ENCODE measurements at places on chromosomes 11 and 22.

DNA sequence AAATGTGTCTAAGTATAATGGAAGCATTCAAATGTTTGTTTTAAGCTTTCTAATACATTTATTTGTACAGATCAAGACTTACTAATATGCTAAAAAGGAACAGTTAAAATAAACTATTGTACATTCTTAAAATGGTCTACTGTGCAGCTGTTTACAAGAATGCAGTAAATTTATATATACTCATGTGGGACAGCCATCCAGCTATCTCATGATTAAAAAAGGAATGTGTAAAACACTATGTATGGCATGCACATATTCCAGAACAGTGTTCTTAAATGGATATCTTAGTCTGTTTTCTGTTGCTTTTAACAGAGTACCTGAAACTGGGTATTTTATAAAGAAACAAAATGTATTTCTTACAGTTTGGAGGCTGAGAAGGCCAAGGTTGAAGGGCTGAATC lies 30.2 kb upstream of the CSTF3 start:
- DNase-seq, result no peak

- DNase-seq, result no peak
Observed at GRCh38 chr11:16336204-16336603, 20.1 kb downstream of the SOX6 start.

GRCh38 chr11:95296621-95297025 lies 65.6 kb upstream of the SESN3 start:
- DNase-seq, result no peak

DNA sequence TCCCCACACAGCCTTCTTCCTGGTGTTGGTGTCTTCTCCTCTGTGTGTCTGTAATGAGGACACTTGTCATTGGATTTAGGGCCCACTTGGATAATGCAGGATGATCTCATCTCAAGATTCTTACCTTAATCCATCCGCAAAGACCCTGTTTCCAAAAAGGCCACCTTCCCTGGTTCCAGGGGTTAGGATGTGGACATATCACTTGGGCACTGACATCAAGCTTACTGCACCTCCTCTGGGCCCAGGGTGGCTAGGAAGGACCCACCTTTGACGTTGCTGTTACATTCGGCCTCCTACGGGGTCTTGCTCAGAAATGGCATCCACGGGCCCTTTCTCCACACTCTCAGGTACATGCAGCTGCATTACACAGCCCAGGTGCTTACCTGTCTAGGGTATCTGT lies 535.9 kb downstream of the BRD1 start:
- DNase-seq, result no peak

DNA sequence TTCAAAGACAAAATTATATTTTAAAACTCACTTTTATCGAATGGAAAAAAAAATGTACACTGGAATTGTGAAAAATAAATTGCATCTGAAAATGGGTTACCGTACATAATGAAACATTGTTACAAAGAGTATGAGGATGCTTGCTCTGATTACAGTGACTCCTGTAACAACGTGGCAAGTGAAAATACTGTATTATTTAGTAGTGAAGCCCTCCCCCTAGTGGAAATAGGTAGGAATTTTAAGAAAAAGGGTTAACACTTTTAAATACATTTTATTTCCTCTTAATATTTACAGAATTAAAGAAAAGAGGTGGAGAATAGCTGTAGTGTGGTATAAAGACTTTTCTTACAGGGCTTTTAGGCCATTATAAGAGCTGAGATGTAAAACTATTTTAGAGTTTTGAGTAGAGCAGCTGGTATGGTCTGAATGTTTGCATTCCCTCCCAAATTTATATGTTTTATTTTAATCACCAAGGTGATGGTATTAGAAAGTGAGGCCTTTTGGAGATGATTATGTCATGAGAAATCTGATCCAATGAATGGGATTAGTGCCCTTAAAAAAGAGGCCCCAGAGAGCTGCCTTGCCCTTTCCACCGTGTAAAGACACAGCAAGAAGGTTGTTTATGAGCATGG lies 25.2 kb downstream of the FAM76B start:
- DNase-seq, result no peak

GRCh38 chr11:36092314-36093030 lies 148.6 kb downstream of the LDLRAD3 start:
- no peak for DNase-seq

DNA sequence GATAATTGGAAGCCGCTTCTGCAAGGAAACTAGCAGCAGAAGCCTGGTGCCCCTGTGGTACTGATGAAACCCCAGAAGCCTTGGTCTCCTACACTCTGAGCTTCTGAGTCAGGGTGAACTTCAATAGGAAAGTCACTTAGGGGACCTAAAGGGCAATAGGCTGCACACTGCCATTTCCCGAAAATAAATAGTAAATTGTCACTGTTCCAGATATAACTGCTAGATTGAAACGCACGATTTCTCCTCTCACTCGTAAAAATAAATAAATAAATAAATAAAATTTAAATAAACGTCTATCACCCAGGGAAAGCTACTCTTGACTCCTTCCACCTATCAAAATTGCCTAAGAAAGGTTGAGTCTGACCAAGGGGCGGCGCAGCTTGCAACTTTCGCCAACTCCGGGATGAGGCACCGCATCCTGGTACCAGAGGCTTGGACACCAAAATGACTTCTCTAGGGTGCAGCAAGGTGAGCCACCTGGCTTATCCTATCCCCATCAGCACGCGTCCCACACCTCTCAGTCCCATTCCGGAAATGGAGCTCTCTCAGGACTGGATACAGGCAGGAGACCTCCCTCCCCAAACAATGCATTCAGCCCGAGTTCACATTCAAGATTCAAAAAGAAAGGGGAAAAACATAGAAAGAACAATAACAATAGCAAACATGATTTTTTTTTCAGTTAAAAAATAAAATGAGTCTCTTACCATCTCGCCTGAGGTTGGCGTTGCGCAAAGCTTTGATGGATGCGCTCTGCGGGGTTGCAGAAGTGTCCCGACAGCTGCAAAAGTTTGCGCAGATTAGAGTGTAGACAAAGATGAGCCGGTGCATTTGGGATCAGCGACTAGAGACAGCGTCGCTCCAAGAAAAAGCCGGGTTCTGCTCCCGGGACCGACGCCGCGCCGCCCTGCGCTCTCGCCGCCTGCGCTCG lies 583 bp downstream of the PDGFD start:
- no peak for DNase-seq

DNA sequence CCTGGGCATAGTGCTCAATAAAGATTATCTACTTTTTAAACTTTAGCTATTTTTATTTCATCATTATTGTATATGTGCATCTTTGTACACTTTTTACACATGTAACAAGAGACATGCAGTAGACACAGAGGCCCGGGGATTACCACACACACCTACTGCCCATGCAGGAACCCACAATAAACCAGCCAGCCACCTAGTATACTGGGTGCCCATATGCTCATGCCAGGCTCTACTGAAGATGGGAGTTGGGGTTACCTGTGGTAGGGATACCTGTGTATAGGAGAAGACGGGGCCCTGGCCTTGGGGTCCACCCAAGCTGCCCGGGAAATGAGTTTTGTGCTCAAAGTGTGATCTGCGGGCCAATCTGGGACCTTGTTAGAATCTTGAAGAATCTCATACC lies 31.2 kb upstream of the P2RY2 start:
- no peak for DNase-seq

DNA sequence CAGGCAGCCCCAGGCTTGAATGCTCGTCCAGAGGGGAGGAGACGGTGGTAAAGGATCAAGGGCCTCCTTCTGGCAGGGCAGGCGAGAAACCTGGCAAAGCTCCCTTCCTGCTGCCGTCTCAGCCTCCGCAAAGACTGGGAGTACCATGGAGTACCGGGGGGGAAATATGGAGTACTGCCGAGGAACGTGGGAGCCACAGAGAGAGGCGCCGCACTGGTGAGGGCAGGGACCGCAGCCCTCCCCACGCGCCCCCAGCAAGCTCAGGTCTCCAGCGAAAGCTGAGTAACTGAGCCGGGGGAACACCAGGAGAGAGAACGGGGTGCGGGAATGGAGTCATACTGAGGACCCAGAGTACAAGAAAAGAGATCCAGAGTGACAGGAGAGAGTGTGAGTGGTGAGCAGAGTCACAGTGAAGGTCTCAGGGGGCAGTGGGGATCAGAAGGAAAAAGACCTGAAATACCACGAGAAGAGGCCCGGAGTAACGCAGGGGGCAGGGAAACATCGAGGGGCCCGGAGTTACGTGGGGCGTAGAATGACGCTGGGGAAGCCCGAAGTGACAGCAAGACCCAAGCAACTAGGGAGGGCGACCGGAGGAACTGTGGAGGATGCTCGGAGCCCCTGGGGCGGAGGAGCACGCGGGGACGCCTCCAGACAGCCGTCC lies 740 bp downstream of the EML3 start:
- peak; percentile 73 for DNase-seq

GRCh38 chr11:8363921-8364320 lies 100.2 kb upstream of the LMO1 start:
- DNase-seq, result no peak

- DNase-seq, result peak; percentile 70
Observed at GRCh38 chr11:66745356-66746235, 16.6 kb upstream of the SPTBN2 start.

DNA sequence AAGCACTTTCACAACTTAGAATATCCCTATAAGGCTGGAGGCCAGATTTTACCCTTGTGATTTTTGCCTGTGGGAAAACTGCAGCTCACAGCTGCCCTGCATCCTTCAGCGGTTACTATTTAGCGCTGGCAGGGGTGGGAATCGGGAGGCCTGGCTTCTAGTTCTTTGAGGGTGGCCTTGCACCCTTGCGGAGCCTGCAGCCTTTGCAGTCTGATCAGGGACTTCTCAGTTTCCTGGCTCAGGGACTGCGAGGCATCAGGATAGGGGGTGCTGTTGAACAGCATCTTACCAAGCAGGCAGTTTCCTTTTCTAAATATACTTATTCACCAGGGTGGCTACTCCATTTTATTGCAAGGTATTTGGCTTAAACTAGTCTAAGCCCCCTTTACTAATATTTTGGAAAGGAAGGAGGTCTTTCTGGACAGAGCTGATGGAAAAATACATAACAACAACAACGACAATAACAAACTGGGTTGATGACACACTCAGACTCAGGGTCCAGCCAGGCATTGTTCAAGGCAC lies 2.9 kb upstream of the APOA1 start:
- no peak for DNase-seq

GRCh38 chr22:44359496-44360110 lies 46.9 kb upstream of the SHISAL1 start:
- no peak for DNase-seq

DNA sequence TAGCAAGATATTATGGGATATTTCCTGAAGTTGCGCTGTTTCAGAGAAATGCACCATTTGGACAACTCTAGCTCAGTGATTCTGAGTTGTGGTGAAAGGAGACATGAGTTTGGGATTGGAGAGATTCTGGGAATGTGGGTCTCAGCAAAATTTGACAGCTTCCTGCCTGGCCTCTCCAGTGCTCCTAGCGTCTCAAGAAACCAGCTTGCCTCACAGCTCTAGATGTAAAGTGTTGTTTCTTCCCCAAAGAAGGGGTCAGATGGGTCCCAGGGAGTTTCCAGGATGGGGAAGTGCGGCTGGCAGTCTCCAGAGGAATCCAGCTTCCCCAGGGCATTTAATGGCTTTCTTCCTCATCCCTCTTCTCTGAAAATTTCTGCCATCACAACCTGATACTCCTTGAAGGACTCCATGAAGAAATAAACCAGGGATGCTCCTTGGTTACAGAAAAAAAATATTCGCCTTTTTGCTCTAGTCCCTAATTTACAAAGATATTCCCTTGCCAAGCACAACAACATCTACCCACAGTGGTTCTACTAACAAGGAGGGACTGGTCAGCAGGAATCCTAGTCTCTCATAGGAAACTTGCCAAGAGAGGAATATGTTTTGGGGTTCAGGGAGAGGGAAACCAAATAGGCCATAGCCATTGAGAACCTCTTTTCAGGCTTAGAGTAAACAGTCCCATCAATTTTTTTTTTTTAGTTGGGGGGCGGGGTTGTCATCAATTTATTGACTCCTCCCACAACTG lies 185.4 kb upstream of the E2F8 start:
- no peak for DNase-seq

DNA sequence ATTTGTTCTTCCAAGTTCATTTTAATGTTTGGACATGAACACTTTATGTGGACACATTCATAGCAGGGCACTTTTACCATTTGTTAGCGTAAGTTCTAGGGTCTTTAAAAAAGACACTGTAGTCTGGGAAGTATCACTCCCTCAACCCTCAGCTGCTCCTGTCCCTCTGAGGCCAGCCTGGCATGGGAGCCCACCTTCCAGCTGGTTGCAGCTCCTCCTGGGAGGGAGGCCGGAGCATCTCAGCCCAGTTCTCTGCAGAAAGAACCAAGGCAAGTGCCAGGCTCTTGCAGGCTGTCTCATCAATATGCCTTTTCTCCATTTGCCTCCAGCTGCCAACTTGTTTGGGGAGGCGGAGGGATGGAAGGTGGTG lies 150.6 kb downstream of the OPCML start:
- DNase-seq, result no peak
